Gastroesophageal sphincter (tissue), 4 donors: ENCODE measurements at places on chromosomes 1 and 21.
A peak's percentile ranks its signal among the peaks of the same experiment; 100 is the strongest.

DNA sequence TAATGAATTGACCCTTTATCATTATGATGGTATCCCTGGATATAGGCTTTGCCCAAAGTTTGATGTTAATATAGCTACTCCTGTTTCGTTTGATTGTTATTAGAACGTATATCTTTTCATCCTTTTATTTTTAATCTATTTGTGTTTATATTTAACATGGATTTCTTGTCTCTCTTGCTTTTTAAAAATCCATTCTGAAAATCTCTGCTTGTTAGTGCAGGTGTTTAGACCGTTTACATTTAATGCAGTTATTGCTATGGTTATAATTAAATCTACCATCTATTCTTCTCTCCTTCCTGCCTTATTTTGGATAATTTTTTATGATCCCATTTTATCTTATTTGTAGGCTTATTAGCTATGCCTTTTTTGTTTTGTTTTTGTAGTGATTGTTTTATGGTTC, 12.4 kb downstream of the TSNAX start:
- no peak for ATAC-seq

GRCh38 chr1:207398986-207399385, 55.1 kb upstream of the CR2 start:
- ATAC-seq: no peak

DNA sequence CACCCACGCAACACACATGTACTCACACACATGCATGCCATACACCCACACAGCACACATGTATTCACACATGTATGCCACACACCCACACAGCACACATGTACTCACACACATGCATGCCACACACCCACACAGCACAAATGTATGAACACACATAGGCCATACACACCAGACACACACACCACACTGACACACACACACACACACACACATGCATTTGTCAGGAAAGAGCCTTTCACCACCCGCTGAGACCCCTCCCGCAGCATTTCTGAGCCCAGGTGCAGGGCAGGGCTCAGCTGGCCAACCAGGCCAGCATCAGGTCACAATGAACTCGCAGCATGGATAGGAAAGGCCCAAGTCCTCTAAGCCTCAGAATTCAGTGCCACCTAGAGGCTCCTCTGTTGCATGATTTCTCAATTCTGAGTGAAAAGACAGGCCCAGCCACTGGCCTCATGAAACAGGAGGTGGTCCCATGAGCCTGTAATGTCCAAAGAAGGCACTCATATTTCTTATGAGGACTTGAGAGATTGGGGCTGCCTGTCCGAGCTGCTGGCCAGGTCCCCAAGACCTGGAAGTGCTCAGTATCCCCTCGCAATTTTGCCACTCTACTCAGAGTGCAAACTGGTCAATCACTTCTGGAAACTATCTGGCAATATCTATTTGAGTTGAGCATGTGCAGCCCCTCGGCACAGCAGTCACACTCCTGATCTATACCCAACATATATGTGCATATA, 57.3 kb downstream of the PSMG1 start:
- peak; percentile 89 for ATAC-seq

DNA sequence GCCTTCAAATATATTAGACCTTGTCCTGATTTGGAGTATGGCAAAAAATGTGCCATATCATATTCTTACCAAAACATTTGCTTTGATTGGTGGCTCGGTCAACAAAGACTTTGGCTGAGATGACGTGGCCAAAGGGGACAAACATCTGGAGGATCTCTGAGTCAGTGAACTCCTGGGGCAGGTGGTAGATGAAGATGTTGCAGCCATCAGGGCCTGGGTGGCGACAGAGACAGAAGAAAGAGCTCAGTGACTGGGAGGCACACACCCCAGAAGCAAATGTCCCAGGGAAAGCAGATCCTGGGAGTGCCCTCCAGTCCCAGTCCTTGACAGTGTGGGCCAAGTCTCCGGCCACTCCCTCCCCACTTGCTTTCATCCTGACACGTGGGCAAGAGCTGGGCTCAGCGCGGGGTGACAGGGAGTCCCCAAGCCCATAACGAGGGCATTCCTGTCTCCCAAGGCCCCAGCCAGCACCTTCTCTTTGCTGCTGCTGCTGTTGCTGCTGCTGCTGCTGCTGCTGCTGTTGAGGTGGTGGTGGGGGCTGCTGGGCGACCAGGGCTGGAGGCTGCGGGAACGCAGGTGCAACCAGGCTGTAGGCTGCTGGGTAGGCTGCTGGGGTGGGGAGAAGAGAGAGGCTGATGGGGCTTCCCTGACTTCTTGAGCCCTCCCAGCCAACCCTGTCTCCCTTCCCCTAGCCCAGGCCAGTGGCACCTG, 10.7 kb downstream of the CELF3 start:
- no peak for ATAC-seq

DNA sequence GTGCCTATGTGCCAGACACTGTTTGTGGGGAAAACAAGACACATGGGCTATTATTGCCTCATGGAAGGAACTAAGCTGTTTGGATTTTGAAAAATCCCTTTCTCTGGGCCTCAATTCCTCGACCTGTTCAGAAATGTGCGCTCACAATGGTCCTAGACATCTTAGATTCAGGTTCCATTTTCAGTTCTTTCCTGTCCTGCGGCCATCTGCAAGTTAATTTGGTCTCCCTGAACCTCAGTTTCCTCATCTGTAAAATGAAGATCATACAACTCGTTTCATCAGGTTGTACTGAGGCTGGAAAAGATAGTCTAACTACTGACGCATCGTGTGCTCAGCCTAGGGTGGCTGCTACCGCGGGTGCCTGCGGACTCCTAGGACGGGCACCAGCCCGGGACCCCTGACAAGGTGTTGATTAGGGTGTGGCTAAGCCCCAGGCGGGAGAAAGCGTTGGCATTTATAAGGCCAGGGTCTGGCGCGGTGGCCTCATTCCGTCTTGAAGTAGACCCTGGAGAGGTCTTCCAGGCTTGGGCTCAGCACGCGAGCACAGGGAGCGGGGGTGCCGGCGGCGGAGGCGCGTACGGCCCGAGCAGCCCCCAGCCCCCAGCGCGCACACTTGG, 493 bp upstream of the ELOA start:
- peak; percentile 47 for ATAC-seq

DNA sequence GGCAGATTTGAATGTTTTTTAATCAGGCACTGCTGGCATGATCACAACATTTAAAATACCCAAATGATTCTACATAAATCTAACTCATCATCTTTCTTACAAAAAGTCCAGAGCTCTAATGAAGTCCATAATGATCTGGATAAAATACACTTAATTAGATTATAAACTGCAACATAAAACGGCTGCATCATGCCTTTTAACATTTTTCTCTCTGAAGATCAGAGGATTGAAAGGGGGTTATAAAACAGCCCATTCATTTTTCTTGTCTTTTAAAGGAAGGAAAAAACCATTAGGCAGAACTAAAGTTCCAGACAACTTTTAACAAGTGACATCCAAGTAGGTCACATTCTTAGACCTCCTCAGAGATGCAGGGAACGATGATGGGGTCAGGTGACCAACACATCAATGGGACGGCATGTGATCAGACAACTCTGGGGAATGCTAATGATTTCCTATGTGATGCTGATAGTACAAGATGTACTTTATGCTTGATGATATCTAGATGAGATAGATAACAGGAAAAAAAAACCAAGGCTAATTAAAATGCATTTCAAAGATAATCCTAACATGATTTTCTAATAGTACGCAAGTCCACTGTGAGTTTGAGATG, 455.1 kb downstream of the SMYD3 start:
- ATAC-seq: no peak
